Esophagus squamous epithelium (tissue), 5 donors: ENCODE measurements at places on chromosomes 1 and 21.

DNA sequence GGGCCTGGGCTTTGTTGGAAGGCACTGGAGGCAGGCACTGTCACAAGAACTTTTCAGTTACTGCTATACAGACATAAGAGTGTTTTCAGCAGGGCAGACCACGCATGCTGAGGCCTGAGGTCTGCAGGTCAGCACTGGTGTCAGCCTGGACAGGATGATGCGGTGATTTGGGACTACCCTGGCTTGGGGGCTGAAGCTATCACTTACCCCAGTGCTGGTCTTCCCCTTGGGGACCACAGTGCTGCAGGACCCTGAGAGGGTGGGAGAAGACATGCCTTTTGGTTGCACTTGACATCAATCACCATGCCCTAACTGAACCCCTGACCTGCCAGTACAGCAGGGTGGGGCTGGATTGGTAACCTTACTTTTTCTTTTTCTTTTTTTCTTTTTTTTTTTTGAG is 9.2 kb downstream of the DMRTB1 start:
- DNase-seq = no peak

- no peak for DNase-seq
Measured at GRCh38 chr1:226126824-226127569, 59.5 kb downstream of the ACBD3 start.

DNA sequence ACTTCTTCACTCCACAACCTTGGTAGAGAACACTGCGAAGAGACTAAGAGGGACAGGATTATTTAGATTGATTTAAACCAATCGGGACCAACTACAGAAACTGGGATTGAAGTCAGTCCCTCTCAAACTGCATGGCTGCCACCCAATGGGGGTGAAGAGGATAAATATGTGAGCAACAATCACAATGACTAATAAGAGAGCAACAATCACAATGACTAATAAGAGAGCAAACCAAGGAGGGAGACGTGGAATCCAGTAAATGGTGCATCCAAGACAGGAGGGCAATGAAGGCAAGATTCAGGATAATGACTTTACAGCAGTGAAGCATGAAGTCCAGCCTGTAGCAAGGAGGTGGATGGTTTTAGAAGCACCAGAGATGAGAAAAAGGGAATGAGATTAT is 322.8 kb downstream of the TTLL7 start:
- DNase-seq = no peak

DNA sequence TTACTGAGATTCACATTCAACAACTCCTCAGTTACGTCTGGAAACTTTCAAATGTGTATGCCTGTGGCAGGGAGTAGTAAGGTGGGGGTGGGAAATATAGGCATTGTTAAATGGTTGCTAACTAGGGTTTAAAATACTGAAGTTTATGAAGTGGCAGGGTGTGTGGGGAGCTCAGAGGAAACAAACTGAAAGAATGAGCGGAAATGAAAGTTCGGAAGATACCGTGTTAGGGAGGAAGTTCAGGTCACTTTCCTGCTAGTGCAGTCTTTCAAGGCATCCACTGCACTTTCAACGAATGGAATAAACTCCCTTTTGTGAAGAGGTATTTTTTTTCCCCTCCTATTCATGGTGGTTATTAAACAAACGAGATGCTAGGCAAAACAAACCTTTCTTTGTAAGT is 19.7 kb downstream of the SYNJ1 start:
- no peak for DNase-seq

DNA sequence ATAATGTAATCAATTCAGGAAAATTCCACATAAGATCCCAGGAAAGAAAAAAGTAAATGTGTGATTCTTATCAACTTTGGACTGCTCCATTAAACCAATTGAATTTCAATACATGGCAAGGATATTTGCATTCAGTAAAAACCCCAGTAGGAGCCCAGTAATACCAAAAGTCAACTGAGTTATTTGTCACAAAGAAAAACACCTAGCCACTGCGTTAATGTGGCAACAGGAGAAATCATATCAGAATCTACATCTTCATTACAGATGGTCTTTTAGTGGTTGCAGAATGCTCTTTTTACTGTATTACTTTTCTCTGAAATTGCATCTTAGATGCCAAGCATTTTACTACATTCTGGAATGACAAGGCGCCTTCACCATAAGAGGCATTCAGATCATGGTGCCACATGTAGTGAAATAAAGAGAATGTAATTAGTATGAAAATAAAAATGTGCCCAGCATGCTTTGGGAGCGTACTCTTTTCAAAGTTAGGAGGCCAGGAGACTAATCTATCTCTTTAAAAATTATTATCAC is 180.7 kb downstream of the PATJ start:
- DNase-seq = no peak

GRCh38 chr21:16891821-16892220 is 621.0 kb upstream of the CXADR start:
- DNase-seq = no peak

- DNase-seq = no peak
Measured at GRCh38 chr1:7991504-7992440, 30.3 kb downstream of the PARK7 start.

DNA sequence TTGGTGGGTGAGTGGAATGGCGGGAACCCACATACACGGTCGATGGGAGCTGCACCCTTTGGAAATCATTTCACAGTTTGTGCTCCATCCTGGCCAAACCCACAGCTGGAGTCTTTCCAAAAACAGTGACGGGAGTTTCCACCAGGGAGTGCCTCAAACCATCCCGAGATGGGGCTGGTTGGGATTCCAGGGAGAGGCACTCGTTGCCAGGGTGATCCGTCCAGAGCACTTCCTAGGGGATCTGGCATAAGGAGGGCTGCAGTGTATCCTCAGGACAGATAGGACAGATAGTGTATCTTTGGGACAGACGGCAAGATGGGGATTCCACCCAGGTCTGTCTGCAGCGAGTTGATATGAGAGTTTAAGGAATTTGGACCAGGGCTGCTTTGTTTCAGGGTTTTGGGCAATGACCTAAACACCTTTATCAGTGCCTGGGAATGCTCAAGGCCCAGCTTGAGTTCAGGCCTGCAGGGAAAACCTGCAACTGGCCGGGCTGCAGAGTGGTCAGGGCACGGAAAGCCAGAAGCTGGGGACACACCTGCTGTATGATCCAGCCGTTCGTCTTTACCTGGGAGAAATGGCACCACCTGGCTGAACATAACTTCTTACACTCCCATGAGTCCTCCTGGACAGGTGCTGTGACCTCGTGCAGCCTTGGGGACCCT is 3.4 kb upstream of the POFUT2 start:
- no peak for DNase-seq

DNA sequence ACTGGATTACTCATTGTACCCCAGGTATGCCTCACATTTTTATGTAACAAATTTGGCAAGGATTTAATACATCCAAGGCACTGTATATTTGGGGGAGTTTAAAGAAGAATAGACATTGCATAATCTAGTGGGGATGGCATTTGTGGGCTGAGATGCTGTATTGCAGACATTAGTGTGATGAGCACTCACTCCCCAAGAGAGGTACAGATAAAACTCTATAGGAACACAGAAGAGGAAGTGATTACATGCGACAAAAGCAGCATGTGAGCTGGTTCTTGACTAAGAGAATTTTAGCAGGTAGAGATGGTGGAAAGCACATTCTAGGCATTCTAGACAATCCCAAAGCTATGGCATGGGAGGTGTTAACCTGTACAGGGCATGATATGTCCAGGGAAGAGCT is 24.2 kb upstream of the CDC14A start:
- DNase-seq = no peak

DNA sequence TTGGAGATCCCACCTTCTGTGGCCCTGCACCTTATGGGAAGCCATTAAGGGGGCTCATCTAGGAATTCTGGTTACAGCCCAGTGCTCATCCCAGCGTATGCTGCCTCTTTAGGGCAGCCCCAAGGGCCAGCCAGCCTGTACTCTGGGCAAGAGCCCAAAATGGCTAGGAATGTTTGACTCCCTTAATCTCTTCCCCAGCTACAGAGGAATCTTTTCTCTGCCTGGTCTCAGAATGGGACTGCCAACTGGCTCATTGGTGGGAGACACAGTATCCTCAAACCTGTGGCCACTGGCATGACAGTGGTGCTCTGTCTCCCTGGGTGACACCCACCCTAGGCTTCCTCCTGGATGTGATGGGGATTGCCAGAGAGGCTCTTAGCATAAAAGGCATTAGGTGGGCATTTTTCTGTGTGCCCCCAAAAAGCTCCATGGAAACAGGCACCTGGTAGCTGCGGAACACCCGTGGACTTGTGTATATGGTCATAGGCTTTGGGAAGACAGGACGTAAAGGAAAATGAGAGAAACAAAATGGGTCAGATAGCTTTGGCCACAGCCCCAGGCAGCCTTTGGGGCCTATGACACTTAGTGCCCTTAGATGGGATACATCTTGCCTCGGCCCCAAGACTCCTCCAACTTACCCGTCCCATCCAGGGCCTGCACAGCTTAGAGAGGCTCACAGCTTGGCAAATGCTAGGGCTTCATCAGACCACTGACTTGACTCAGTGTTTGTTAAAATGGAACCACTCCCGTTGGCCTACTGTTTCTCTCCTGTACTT is 6.9 kb downstream of the TMEM81 start:
- DNase-seq = no peak

DNA sequence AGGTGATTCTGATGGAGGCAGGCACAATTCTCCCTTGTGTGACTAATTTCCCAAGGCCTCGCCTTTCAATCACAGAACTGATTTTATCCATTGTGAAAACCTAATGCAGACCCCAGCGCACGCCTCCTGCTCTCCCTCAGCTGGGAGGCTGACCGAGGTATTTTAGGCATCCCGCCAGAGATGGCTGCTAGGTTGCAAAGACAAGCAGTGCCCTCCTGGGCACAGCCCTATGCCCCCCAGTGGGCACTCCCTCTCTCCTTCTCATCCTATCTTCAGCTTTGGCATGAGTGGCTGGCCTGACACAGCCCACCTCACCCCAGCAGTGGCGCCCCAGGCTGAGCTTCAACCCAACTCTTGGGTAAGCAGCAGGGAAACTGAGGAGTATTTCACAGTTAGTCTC is 24.2 kb upstream of the ZNF648 start:
- DNase-seq = no peak

DNA sequence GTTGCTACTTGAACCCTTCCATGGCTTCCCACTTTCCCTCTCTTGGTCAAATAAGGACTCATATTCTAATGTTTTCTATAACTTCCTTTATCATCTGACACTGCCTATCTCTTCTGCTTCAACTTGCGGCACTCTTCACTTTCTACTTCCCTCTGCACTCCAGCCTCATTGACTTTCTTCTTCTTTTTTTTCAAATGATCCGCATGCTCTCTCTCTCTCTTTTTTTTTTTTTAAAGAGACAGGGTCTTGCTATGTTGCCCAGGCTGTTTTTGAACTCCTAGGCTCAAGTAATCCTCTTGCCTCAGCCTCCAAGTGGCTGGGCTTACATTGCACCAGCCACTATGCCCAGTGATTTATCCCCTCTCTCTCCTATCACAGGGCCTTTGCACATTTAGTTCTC is 7.3 kb upstream of the IL10 start:
- no peak for DNase-seq

DNA sequence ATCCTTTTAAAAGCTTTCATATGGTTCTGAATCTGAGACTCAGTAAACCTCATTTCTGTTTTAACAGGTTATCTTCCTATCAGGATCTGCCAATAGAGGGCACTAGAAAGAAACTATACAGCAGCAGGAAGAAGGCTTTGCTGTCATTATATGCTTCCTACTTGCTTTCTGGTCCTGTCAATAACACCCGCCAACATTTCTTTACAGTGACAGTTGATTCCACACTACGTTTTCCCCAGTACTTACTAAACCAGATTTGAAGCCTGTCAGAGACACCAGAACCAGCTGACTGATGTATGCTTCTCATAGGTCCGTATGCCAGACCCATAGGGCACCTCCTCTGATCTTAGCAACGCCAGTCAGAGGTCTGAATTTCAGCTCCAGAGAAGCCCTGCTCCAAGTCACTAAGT is 341.0 kb upstream of the NEGR1 start:
- no peak for DNase-seq

DNA sequence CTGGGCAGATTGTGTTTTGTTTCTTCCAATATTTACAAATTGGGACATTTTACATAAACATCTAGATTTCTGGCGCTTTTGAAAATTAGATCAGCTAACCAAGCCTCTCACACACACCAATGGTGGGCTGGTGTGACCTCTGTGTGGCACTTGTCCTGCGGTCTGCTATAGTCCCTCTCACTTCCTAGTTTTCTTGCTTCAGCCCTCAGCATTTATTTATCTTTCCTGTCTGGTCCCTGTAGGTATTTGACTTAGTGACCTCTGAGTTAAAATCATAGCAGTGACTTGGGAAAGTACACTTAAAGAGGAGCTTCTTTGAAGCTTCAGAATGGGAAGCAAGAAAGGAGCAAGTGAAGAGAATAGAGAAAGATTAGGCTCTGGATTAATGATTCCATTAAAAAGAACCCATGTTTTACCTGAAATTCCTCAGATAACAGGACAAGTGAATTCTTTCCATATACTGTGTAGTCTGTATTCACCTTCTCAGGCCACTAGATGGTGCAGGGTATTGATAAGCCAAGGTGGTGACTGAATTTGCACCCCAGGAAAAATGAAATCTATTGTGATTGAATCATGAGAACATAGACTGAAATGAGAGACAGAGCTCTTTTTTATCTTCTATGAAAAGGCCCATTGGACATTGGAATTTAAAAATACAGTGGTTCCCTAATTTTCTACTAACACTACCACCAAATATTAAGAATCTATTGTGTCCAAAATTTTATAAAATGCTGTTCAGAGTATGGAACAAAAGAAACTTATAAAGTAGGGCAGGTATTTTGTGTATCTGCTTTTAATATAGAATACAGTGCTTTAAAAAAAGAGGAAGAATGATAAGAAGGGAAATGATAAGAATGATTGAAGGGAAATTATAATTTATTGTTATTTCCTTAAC is 7.1 kb upstream of the DIPK1A start:
- DNase-seq = no peak

DNA sequence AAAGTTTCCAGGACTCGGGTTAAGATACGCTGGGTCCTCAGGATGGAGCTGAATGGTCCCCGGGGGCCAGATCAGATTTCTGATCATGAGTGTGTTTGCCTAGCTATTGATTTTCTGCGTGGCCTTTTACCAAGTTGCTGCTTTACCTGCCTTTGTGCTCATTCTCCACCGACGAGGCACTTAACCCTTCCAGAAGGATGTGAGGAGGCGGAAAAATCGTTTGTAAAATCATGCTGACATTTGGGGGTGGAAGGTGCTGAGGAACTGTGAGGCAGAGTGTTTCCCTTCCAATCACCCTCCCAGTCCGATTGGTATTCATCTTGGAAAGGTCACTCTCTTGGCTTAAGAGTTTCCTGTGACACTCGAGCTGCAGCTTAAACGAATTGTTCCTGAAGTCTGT is 337.1 kb upstream of the KAZN start:
- DNase-seq = no peak

DNA sequence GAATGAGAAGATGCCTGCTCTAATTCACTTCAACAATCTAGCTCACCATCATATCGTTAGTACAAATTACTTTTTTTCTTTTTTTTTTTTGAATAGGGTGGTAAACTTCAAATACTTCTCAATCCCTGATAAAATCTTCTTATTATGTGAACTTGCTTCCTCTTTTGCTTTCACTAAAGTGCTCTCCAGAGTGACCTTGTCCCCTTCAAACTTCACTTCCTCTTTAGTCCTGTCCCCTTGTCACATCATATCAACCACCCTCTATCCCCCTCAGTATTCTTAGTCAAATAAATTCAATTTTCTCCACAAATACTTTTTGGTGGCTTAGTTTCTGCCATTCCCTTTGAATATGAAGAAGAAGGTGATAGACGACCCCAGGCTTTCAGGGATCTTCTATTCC is 124.9 kb upstream of the PLXNA2 start:
- DNase-seq = no peak
